ENCODE measurements at places on chromosomes 11 and 22.

DNA sequence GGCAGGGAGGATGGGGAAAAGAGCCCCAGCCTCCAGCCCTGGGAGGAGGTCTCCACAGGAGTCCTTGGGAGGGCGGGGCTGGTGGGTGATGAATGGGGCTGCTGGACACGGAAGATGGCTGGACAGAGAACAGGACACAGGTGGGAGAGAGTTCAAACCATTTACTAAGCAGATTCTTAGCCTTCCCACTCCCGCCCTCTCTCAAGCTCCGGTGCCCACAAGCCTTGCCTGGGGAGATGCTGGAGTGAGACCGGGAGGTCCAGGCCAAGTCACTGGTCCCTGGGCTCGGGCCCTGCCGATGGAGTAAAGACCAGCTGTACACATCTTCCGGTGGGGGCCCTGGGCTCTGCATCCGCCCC lies 1.4 kb downstream of the CLDN5 start:
- H3K27me3 ChIP-seq = peaks cover 51% of the 10 kb centered on the region
- H3K27ac ChIP-seq = peak overlapping the region; percentile 55
- peaks cover 57% of the 10 kb centered on the region for H3K4me1 ChIP-seq
- no peak for DNase-seq
- peak overlapping the region; percentile 45 for H3K4me3 ChIP-seq
- H3K36me3 ChIP-seq = peaks cover 20% of the 10 kb centered on the region

- peaks cover 13% of the 10 kb centered on the region for H3K36me3 ChIP-seq
- peaks cover 18% of the 10 kb centered on the region for H3K4me1 ChIP-seq
- no peaks in the 10 kb centered on the region for H3K27me3 ChIP-seq
- peak within 1 kb of the TSS; percentile 61 for H3K27ac ChIP-seq
- peak; percentile 97 for DNase-seq
Observed at GRCh38 chr11:66510271-66510989, at the start of gene BBS1. BBS1 (plus strand) TSS chr11:66510635; CDS start chr11:66510660, 25 bp downstream.

DNA sequence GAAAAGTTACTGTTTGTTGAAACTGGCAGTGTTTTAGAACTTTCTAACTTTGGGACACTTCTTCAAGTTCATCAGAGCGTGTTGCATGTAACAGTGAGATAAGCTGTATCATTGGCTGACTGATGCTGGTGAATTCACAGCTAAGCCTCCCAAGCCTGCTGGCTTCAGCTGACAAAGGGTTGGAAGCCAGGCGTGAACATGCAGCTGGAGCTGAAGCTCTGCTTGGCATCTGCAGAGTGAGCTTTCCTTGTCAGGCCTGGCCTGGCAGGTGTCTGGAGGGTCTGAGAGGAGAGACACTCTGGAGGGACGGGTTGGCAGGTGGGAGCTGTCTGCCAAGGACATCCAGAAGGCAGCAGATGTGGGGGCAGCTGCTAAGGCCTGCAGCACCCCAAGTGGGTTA lies 1.5 kb downstream of the AMPD3 start:
- H3K4me1 ChIP-seq = peaks cover 74% of the 10 kb centered on the region
- H3K36me3 ChIP-seq = peaks cover 1% of the 10 kb centered on the region
- peak overlapping the region; percentile 42 for H3K4me3 ChIP-seq
- peak; percentile 80 for DNase-seq

DNA sequence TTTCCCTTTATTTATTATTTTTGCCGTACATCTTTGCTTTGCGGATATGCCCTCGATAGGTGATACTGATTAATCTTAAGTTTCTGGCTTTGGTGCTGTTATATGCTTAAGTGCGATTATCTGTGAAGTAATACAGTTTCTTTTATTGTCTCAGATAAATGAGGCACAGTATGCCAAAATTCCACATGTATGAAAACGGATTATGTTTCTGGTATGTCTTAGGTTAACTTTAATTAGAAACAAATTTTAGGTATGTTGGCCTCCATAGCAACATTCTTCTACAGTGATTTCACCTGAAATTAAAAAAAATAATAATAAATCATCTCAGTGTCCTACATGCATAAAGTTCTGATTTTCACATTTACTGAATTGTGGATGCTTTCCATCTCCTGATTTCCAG lies 119.2 kb downstream of the ARHGAP42 start:
- H3K4me3 ChIP-seq = no peak overlapping the region
- no peak for DNase-seq
- no peak overlapping the region for H3K27ac ChIP-seq
- no peaks in the 10 kb centered on the region for H3K4me1 ChIP-seq

Measured in spleen (tissue), 13 donors.